ENCODE measurements at places on chromosomes 5 and 9.

DNA sequence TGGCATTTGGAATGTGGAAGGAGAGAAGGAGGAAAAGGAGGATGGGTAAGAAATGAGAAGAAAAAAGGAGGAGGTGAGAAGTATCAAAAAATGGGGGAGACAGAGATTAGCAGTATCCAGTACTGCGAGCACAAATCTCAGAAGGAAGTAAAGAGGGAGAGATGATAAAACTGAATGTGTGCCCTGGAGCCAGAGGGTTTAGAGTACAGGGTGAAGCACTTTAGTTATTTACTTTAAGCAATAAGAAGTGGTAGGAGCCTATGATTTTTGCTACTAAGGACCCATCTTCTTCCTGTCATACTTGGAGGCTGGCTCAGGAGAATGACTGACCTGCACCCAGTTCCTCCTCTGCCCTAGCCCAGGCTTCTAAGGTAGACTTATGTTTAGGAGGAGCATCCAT is 94.9 kb downstream of the ADRB2 start:
- DNase-seq, result no peak

DNA sequence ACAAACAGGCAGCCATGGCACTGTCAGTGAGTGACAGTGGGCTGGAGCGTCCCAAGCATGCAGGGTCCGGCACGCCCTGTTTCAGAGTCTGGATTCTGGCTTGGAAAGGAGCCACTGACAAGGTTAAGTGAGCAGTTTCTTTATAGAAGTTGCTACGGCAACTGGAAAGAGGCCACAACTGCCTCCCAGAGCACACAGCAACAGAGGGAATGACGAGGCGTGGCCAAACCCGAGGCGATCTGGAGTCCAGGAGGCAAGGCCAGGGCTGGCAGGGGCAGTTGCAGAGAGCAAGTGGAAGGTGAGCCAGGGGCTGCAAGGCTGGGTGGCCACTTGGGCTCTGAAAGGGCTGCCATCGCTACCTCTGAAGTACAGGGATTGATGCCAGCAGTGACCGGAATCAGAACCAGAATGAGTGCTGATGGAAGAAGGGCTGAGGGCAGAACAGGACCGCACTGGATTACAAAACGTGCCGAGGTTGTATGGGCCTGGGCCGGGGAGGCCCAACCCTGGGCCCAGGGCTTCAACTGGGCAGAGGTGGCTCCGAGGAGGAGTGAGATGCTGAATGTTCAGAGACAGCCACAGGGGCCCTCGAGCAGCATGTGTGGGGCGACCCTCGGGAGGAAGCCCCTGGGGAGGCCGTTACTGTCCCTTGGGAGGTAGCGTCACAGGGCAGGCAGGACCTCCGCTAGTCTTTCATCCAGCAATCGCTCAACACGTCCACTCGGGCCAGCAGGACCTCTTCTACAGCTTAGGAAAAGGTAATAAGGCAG is 4.6 kb downstream of the MRPL41 start:
- DNase-seq, result peak; percentile 83

DNA sequence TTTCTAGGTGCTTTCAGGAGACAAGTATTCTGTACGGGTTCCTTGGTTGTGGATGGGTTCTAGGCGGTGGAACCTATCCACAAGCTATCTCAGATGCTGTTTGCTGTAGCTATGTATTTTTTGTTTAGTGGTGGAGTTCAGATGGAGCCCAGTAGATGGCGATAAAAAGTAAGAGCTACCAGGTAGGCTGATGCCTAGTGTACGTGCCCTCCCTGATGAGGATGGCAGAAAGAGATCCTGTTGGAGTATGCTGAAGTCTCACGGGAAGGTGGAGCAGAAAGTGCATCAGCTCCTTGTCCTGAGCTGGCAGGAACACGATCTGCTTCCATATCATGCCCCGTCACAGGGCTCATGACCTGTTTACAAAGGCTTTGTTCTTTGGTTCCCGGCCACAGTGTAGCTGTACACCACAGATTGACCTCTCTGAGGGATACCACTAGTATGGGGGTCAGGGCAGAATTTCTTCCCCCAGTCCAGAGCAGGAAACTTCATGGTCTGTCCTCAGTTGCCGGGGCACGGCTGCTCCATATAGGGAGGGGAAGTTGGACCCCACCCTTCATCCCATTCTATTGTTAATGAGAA is 12.6 kb upstream of the UGT3A2 start:
- no peak for DNase-seq

DNA sequence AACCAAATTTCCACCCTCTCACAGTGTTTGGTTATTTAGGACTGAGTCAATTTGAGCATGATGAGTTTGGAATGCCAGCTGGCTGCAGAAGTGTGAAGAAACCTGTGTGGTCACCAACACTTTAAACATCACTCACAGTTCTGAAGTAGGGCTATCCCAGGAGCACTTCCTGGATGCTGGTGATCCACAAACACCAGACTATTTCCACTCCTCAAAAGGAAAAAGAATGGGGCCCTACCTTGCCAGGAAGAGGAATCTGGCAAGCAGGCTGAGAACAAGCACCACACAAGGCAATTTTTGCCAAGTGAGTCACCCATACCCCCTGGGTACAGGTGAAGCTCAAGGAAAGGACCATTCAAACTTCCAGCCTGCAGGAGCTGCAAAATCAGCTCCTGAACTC is 294.2 kb upstream of the PTGER4 start:
- DNase-seq, result no peak

DNA sequence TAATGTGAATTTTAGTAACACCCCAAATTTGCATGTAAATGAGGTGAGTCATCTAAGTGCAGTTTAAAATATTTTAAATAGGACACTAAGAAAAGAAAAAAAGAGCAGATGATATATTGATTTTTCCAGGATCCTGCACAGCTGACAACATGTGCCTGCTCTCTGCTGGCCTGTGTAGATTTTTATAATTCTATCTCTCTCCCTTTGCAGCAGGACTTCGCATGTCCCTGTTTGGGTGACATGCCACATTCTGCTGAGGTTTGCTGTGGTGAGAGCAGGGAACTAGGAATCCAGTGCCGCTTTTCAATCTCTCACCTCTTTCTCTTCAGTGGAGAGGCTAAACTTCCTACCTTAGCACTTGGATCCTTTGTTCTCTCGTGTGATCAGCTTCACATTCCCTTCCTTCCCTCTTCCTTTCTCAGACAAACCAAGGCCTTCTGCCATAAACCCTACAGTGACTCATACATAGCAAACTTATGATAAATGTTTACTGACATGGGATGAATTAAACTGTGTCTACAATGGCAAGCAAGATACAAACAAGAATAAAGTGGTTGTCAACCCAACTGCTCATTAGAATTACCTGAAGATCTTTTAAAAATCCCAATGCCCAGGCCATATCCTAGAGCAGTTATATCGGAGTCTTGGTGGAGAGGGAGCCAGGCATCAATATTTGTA is 198.8 kb upstream of the EFNA5 start:
- no peak for DNase-seq

DNA sequence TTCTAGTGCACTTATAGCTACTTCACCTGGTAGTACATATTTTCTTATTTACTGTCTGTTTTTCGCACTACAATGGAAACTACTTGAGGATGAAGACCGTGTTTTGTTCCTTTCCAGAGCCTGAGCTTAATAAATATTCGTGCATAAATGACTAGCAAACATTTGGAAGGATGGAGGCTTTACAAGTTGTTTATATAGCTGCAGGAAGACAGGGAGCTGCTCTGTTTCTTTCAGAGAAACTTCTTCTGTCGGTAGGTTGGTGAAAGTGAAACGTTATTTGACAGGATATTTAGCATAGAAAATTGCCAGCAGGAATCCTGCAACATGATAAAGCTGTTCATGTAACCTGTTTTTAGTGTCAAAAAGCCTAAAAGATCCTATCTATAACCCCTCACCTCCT is 210.6 kb downstream of the PCSK5 start:
- no peak for DNase-seq

DNA sequence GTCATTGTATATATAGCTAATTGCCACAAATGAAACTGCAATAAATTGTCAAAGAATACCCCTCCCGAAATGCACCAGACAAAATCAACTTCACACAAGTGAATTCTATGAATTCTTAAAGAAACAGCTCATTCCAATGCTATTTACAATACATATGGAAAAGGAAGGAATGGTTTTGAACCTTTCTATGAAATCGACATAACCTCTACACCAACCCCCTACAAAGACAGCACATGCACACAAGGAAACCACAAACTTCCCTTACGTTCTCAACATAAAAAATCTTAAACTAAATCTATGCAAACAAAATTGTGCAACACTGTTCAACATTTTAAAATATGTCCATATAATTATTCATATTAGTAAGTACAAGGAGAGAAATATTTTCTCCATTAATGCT is 39.2 kb downstream of the MARCHF11 start:
- DNase-seq, result no peak

DNA sequence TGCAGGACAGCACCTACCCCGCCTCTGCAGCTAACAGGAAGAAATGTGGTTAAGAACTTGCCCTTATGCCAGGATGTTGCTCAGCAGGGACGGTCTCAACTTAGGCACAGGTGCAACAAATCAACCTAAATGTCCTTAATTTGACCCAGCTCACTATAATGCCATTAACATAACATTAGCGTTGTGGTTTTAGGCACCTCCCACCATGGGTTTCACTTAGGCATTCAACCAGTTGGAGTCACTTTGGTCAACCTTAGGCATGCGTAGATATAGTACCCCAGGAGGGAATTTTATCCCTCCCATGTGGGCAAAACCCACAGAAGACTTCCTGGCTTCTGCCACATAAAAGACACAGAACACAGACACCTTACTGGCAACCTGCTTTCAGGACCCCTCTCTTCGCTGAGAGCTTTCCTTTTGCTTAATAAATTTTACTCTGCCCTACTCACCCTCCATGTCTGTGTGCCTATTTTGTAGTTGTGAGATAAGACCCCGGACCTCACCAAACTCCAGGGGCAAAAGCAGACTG is 8.7 kb upstream of the ERAP1 start:
- no peak for DNase-seq

DNA sequence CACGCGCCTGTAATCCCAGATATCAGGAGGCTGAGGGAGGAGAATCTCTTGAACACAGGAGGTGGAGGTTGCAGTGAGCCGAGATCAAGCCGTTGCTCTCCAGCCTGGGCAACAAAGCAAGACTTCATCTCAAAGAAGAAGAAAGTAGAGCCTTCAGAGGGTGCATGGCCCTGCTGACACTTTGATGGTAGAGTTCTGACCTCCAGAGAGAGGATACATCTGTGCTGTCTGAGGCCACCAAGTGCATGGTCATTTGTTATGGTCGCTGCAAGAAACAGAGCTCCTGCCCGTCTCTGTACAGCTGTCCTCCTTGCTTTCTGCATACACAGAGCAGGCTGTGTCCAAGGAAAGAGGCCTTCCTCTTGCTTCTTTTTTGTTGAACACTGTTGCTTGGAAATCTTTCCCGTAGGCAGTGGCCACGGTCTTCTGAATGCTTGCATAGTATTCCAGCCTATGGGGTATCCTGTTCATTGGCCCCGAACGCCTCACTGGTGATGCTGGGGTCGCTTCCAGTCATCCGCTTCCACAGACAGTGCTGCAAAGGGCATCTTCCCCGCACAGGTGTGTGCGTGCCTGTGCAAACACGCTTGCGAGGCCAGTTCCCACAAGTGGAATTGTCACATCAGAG is 36.8 kb upstream of the UNC5A start:
- peak; percentile 38 for DNase-seq

DNA sequence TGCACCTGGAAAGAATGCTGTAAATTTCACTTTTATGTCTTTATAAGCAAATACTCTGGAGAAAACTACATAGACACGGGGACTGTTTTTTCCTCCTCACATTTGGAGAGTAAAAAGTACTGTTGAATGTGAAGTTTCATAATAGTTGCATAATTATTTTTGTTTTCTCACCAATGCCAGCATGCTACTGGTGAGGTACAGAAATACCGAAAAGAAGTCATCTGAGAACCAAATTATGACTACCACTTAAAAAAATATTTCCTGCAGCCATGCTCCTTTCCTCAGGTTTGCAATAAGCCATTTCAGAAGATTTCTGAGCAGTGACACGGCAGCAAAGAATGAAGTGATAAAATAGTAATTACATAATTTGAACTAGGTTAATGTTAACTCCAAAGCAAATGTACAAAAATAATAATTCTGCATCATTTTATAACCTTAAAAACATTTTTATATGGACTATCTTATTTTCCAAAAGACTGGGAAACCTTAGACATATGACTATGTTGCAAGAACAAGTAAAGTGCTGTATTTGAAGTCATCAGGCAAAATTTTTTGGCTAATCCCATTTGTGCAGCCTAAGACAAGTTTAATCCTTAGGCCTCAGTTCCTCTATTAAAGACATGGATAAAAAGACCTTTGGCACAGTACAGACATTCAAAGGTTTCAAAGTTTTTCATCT is 144.7 kb downstream of the PCSK1 start:
- no peak for DNase-seq

DNA sequence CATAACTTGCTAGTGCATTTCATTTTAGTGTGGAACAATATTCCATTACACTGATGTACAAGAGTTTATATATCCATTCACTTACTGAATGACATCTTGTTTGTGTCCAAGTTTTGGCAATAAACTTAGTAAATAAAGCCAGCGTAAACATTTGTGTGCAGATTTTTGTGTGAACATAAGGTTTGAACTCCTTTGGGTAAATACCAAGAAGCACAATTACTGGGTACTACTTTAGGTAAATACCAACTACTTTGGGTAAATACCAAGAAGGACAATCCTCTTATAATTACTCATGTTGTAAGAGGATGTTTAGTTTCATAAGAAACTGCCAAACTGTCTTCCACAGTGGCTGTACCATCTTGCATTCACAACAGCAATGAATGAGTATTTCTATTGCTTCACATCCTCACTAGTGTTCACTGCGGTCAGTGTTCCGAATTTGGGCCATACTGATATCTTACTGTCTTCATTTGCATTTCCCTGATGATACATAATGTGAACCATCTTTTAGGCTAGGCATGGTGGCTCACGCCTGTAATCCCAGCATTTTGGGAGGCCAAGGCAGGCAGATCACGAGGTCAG is 2.3 kb upstream of the SYK start:
- DNase-seq, result no peak

DNA sequence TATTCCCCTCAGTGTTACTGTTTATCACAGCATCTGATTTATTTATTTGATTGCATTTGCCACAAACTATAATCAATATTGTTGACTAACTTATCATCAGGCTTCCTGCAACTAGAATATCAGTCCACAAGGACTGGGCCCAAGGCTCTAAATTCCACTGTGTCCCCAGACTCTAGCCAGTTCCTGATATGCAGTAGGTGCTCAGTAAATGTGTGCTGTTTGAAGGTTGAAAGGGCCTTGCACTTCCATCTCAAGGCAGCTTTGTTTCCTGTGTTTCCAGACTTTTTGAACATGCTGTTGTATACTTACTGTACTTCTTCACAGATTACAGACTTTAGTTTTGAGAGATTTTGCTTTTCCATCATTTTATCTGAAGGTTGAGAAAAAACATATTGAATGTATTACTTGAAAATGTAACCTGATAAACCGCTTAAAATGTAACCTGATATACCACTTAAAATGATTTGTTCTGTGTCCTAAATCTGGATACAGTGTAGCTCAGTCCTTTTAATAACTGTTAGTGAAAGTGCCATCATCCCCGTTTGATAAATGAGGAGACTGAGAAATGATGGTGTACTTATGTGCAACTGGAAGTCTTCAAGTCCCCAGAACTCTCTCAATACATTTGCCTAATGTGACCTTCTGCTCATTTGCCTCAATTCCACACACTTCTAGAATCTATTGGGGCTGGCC is 18.7 kb downstream of the KIAA1191 start:
- no peak for DNase-seq
